Hematopoietic multipotent progenitor cell (in vitro differentiated cells): ENCODE measurements at places on chromosomes 16 and 17. TPM values are rescaled to one million over a fixed set of nuclear protein-coding genes. Genes with fewer than 3 reads are reported as not detected.

The TRPV3 gene
- under 0.01 TPM for total RNA-seq

DNA sequence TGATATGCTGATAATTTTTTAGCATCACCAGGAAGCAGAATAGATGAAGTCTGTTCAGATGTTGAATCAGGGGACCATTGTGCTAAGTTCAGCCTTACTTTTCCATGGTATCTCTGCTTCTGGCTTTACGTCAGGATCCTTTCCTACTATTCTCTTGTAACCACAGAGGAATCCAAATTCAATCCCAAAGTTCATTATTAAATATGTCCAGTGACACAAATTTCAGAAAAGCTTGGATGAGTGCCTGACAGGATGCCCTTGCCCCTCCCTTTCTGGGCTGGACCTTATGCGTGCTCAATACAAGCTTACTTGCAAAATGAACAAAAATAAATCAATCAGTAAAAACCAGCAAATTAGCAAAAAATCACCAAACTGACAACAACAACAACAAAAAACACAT lies 37.6 kb upstream of the ADORA2B start:
- DNase-seq: no peak

DNA sequence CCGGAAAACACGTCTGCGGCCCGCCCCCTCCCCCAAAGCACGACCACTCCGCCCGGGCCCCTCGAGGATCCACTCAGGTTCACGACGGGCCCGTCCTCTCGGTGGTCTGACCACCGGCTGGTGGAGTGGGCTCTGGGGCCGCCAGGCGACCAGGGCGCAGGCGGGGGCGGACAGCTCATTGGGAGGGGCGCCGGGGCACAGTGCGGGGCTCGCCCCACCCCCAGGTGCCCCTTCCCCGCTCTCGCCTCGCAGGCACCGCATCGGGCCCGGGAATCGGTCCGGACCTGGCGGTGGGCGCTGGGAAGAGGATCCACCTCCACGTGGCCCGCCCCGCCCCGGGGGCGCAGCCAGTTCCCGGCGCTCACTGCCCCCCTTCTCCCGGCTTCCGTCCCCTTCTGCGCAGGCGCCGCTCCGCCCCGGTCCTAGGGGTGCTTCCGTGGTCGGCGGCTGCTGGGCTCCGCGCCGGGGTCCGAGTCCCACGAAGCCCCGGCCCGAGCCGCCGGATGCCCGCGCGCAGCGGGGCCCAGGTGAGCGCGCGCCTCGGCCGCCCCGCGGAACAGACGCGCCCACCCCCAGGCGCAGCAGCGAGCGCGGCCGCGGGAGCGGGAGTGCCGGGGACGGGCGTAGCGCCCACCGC lies at the start of gene MPG:
TSS of gene MPG (plus strand) at position 419 of the 637 bp plus-strand sequence. CDS start at position 504, 85 bp downstream.
- no peak for DNase-seq

GRCh38 chr17:41959336-41960095 lies 7.1 kb upstream of the CNP start:
- DNase-seq: peak; percentile 65

GRCh38 chr16:56221995-56222394 lies 30.7 kb downstream of the GNAO1 start:
- DNase-seq: no peak

GRCh38 chr16:1141191-1141590 lies 11.7 kb upstream of the CACNA1H start:
- no peak for DNase-seq

DNA sequence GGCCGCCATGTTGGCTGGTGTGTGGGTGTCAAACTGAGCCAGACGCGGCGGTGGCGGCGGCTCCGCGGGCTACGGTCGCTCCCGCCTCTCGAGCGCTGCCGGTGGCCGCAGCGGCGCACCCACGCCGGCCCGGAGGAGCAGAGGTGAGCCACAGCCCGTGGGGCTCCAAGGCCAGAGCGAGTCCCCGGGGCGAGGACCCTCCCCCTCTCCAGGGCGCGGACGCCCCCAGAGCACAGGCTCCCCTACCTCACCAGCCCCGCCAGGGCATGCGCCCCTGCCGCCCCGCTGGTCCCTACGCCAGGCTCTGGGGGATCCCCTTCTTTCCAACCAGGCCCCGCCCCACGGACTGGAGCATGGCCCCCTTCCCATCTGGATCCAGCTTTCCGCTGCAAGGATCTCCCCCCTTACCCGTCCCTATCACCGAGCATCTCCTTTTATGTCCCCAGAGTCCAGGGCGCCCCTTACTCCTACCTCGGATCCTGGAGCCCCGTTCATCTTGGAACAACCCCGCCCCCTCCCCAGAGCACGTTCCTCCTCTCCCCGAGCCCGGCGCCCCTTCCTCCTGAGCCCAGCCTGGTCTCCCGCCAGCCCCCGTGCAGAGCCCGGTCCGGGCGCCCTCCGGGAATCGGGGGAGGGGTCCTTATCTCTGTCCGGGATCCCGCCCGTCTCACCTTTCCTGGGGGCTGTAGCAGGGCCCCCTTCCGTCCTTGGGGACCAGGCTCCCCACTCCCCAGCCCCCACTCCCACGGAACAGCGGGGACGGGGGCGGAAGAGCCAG lies 412 bp downstream of the EPN2 start:
- no peak for DNase-seq

DNA sequence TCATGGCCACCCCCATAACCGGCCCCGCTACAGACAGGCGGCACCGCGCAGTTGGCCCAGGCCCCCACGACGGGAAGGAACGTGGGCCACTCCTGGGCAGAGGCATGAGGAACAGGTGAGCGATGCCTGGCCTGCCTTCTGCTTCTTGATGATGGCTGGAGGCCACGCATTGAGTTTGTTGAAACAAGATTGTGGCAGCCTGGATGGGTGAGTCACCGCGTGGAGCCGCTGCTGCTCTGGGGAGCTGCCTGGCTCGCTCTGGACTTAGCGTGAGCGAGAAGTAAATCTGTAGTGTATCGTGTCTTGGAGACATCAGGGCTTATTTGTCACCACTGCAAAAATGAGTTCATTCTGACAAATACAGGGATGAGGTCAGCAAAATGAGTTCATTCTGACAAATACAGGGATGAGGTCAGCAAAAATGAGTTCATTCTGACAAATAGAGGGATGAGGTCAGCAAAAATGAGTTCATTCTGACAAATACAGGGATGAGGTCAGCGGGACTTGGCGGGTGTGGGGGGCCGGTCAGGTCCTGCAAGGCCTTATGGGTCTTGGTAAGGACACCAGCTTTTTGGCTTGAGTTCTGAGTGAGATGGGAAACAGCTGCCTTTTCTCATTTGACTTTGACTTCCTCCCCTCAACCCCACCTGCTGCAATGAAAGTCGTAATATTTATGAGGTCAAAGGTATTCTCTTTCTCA lies 93.0 kb downstream of the SEC14L1 start:
- no peak for DNase-seq

- no peak for DNase-seq
These were observed 146.3 kb upstream of the FOXF1 start for GRCh38 chr16:86363836-86364618.

DNA sequence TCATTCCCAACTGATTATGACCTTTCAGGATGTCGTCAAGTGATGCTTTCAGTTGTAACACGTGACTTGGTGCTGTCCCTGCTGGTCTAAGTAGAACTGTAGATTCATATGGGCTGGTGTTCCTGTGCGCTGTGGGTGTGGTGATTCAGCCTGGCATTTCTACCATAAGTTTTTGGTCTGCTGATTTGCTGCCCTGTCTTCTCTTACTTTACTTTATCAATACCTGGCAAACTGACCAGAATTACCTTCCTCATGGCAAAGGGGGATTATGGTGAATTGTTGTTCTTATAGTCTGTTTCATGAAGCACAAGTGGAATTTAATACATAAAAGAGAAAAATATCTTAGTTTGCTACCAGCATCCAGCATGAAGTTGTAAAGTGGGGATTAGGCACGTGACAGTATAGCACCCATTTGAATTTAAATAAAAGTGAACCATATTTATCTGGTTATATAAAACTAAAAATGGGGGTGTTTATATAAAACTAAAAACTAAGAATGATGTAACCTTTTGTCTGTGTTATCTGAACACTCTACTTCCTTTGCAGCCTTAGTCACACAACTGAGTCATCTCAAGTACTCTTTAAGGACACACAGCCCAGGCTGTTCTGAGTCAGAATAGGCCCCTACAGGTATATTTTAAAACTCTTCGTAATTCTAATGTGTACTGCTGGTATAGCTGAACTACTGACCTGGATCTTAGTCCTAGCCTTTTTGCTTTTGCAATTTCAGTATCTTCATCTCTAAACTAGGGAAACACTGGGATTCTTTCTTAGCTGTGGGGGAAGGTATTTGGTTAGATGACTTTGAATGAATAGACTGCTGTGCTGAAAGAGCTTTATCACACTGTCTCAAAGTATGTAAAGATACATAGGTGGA lies 28.3 kb downstream of the TTC19 start:
- peak; percentile 14 for DNase-seq

GRCh38 chr17:69959283-69959682 lies 115.7 kb upstream of the KCNJ16 start:
- DNase-seq: no peak
